ENCODE measurements at places on chromosomes 11 and 22.

DNA sequence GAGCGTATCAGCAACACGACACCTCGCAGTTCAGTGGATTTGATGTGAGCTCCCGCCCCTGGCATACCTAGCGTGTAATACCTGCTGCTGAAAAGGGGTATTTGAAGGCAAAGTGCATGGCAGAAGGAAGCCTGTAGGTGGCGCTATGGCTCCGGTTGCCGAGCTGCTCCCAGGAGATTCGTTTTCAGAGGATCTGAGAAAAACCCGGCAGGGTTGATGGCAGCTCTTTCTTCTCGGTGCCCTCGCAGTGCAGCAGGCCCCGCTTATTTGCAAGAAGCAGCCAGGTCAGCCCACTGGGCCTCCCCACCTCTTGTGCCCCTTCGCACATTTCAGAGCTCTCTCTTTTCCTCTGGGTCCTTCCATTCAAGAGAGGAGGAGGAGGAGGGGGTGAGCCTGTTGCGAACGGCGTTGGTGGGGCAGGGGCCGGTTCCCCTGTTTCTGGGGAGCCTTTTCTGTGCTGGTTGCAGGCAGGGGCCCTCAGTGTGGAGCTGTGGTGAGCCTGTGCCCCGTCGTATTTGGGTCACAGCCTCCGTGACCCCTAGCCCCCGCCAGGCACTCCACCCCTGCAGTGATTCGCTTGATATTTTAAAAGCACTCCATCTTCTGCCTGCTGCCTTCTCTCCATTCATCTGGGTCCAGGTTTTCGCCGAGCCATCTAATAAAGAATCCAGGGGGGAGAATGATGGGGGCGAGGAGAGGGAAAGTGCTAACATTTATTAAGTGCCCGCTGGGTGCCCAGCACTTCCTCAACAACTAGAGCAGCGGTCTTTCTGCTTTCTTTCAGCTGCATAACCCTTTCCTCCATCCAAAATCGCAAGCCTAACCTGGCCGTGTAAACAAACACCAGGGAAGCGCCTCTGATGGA is 85.3 kb upstream of the SYT13 start:
- H3K36me3 ChIP-seq: no peaks in the 10 kb centered on the region
- peaks cover 12% of the 10 kb centered on the region for H3K27me3 ChIP-seq
- peak; percentile 84 for DNase-seq
- H3K4me3 ChIP-seq: no peak overlapping the region
- peaks cover 13% of the 10 kb centered on the region for H3K4me1 ChIP-seq

DNA sequence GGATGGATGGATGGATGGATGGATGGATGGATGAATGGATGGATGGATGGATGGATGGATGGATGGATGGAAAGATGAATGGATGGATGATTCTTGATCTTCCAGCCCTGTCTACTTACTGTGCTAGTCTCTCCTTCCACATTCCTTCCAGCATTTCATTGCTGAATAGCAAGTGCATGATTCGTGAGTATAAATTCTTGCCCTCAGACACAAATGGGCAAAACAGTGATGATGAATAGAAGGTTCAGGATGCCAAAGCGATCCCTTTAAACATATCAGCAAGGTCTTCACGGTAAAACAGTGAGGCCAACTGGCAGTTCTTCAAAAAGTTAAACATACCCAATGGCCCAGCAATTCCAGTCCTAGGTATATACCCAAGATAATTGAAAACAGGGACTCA is 400.2 kb downstream of the MN1 start:
- no peak overlapping the region for H3K27ac ChIP-seq
- H3K27me3 ChIP-seq: peaks cover 19% of the 10 kb centered on the region
- H3K4me1 ChIP-seq: no peaks in the 10 kb centered on the region
- DNase-seq: no peak
- no peak overlapping the region for H3K4me3 ChIP-seq
- no peaks in the 10 kb centered on the region for H3K36me3 ChIP-seq

DNA sequence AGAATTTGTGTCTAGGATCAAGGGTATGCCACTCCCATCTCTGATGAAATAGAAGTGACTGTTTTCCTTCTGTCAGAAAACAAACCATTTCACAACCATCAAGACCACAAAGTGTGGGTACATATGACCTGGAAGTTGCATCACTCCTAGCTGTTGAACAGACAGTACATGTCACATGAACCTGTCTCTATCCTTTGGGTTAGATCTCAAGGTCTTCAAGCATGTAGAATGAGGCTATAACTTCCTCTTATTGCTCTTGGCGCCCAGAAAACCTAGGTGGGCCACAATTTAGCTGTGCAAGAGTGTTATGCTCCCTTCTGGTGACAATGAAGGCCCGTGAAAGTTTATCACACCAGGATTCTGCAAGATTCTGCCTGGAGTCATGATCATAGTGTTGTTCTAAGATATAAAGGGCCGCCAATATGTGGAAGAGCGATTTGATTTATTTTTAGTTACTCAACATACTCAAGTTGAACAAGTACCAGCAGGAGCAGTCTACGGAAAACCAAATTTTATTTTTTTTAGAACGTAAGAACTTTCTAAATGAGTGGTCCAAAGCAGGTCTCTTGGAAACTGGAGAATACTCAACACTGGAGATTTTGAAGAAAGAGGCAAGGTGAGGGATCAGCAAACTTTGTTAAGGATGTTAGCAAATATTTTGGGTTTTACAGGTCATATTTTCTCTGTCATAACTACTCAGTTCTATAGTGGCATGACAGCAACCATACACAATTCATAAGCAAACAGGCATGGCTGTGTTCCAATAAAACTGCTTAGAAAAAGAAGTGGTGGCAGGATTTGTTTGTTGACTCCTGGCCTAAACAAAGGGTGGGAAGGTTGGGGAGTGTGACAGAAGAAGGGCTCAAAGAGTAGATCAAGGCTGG is 101.8 kb downstream of the USP35 start:
- H3K4me1 ChIP-seq: peaks cover 27% of the 10 kb centered on the region
- no peaks in the 10 kb centered on the region for H3K27me3 ChIP-seq
- DNase-seq: peak; percentile 45
- peak overlapping the region; percentile 63 for H3K27ac ChIP-seq
- H3K4me3 ChIP-seq: no peak overlapping the region
- peaks cover 4% of the 10 kb centered on the region for H3K36me3 ChIP-seq

GRCh38 chr11:92295175-92296137 is 70.8 kb downstream of the FAT3 start:
- H3K27me3 ChIP-seq: peaks cover 4% of the 10 kb centered on the region
- no peak overlapping the region for H3K4me3 ChIP-seq
- DNase-seq: no peak
- no peak overlapping the region for H3K27ac ChIP-seq
- no peaks in the 10 kb centered on the region for H3K36me3 ChIP-seq
- no peaks in the 10 kb centered on the region for H3K4me1 ChIP-seq

DNA sequence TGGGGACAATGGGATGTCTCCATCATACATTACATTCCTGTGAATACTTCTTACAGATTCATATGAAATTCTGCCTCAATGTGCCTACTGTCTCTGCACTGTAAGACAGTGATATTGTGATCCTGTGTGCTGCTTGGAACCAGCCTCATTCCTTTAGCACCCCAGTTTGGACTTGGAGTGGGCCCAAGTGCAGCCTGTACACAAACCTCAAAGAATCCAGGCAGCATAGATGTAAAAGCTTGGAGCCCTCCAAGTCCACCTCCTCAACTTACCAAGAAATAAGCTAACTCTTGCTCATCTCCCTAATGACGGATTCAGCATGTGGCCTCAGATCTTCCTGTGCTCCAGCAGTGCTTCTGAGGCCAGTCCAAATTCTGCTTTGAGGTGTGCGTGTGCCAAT is 24.4 kb downstream of the GRAP2 start:
- no peaks in the 10 kb centered on the region for H3K27me3 ChIP-seq
- H3K27ac ChIP-seq: no peak overlapping the region
- peaks cover 52% of the 10 kb centered on the region for H3K4me1 ChIP-seq

DNA sequence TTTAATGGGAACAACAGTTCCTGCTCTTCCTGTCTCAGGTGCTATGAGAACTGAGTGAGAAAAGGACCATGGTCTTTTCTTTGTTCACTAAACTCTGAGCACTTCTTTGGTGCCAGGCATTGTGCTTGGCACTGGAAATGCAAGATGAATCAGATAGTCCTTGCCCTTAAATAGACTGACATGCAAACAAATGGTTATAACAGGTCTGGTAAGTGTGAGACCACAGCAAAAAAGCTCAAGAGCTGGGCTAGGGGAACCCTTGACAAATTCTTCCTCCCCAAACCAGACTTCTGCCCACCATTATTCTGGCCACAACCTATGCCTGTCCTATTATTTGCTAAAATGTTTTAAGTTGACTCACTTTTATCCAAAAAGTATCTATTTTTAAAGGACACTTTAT is 5.1 kb downstream of the SLC43A3 start:
- H3K27ac ChIP-seq: peak overlapping the region; percentile 18
- peaks cover 68% of the 10 kb centered on the region for H3K4me1 ChIP-seq
- H3K27me3 ChIP-seq: no peaks in the 10 kb centered on the region
- peaks cover 94% of the 10 kb centered on the region for H3K36me3 ChIP-seq
- no peak for DNase-seq

DNA sequence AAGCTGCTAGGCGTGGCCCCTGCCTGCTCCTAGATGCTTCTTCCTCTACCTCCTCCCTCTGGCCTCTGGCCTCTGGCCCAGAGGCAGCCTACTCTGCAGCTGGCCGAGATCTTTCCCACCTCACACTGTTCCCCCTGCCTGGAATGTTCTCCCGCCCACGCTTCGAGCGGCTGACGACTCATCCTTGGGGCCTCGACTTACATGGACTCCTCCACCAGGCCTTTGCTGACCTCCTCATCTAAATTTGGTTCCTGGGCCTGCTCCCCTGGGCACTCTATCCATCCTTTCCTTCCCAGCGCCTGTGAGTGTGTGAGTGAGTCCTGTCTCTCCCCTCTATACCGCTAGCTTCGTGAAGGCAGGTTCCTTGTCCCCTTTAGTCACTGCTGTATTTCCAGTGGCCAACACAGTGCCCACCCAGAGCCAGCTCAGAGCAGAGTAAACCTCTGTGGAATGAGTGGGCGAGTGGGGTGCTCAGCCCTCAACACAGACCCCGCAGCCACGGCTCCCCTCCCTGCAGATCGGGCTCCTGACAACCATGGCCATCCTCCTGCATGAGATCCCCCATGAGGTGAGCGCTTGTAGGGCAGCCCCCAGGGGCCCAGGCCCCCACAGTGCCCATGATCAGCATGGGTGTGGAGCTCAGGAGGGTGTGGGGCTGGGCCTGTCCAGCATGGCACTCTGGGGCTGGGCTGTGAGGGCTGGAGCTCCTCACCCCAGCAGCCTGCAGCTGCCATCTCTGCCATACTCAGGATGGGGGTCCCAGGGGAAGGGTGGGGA is 5.7 kb downstream of the SLC39A13 start:
- peaks cover 8% of the 10 kb centered on the region for H3K4me1 ChIP-seq
- DNase-seq: no peak
- H3K4me3 ChIP-seq: no peak overlapping the region

DNA sequence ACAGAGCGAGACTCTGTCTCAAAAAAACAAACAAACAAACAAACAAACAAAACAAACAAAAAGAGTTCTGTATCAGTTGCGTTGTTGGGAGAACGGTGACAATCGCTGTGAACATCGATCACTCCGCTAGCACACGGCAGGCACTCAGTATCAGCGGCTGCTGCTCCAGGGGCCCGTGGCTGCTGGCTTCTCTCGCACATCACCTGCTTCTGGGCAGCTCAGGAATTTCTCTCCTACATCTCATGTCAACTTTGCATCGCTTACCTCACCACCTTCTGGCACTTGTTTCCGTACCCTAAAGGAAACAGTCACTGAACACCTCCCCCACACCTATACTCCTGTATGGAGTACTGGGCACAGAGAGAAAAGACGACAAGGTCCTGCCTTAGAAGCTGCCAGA is 70.3 kb upstream of the WNT7B start:
- H3K27ac ChIP-seq: no peak overlapping the region
- no peaks in the 10 kb centered on the region for H3K27me3 ChIP-seq
- DNase-seq: no peak
- H3K4me3 ChIP-seq: no peak overlapping the region

- DNase-seq: no peak
- no peak overlapping the region for H3K4me3 ChIP-seq
- H3K27ac ChIP-seq: no peak overlapping the region
- peaks cover 6% of the 10 kb centered on the region for H3K27me3 ChIP-seq
These were observed 159.3 kb downstream of the EFCAB6 start for GRCh38 chr22:43652845-43653244.

GRCh38 chr11:31326470-31327148 is 42.9 kb downstream of the DCDC1 start:
- peaks cover 4% of the 10 kb centered on the region for H3K4me1 ChIP-seq
- no peak overlapping the region for H3K4me3 ChIP-seq
- H3K36me3 ChIP-seq: no peaks in the 10 kb centered on the region
- H3K27me3 ChIP-seq: no peaks in the 10 kb centered on the region

GRCh38 chr11:128772814-128773213 is 78.9 kb downstream of the FLI1 start:
- peaks cover 49% of the 10 kb centered on the region for H3K36me3 ChIP-seq
- DNase-seq: peak; percentile 63
- no peaks in the 10 kb centered on the region for H3K27me3 ChIP-seq
- H3K27ac ChIP-seq: peak overlapping the region; percentile 37

DNA sequence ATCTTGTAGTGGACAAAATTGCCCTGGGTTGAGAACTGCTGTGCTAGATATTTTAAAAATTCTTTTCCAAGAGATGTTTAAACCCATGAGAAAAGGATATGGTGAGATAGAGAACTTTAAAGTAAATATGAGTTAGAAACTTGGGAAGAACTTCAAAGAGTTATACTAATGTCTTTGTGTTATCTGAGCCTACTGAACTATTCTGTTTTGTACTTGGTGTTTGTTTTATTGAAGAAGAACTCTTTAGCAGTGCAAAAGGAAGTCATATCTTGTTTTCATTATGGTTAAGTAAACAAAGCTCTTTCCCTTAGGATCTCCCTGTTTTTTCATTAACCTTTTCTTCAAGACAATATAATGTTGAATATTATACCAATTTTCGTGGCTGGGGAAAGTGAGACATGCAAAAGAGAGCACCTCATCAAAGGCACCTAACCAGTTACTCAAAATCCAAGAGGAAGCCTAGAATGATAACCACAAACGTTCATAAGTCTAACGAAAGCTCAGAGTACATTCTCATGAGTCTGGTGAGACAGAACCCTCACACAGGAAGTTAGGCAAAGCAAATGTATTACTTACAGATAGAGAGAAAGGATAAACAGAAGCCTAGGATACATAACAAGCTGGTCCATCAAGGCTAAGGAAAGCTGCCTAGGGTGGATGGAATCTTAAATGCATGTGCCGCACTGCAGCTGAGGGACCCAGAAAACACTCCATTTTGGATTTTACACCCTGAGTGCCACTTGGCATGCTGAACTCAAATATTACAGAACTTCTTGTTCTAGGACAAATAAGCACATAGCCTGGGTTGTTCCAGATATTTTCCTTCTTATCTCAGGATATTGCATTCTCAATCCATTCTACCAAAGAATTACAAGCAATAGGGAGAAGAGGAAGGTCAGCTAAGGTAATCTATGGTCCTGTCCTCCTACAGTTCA is 112.5 kb upstream of the ANO3 start:
- DNase-seq: no peak
- no peaks in the 10 kb centered on the region for H3K27me3 ChIP-seq
- no peaks in the 10 kb centered on the region for H3K4me1 ChIP-seq
- H3K36me3 ChIP-seq: no peaks in the 10 kb centered on the region
- H3K27ac ChIP-seq: no peak overlapping the region

Data from activated naive CD4-positive, alpha-beta T cell treated with anti-CD3 and anti-CD28 coated beads for 36 hours (primary cell).